ENCODE measurements at places on chromosomes 7 and 10.

GRCh38 chr7:63900394-63901203 lies 98.0 kb upstream of the ZNF722 start:
- peak; percentile 94 for DNase-seq

DNA sequence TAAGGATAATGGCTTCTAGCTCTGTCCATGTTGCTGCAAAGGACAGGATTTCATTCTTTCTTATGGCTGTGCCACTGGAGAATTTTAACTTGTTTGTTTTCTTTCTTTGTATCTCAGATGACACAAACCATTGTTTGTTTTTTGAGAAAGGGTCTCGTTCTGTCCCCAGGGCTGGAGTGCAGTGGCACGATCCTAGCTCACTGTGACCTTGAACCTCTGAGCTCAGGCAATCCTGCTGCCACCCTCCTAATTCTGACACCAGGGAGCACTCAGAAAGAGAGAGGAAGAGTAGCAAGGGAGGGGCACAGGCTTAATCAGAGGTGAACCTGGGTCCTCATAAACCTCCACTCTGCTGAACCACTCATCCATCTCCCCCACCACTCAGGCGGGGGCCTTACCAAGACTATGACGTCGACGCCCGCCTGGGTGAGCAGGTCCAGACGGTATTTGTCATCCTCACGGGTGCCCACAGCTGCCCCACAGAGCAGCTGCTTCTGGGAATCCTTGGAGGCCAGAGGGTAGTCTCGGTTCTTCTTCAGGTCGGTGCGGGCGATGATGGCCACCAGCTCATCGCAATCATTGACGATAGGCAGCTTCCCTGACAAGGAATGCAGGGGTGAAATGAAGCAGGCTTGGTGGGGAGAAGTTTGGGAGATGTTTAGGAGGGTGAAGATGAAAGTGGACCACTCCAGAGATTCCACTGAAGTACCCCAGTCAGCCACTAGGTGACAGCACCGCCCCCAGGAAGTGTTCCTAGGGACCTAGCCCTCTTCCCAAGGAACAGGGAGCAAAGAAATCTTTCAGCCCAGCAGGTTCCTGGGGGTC lies 11.6 kb downstream of the IMPDH1 start:
- no peak for DNase-seq

- no peak for DNase-seq
Measured at GRCh38 chr10:68315582-68315981, 16.3 kb upstream of the HNRNPH3 start.

GRCh38 chr10:13711291-13711690 lies 124.5 kb downstream of the PRPF18 start:
- no peak for DNase-seq

- no peak for DNase-seq
Measured at GRCh38 chr10:117994771-117995170, 52.0 kb downstream of the RAB11FIP2 start.

- no peak for DNase-seq
Measured at GRCh38 chr10:1199345-1199673, 143.1 kb downstream of the WDR37 start.

DNA sequence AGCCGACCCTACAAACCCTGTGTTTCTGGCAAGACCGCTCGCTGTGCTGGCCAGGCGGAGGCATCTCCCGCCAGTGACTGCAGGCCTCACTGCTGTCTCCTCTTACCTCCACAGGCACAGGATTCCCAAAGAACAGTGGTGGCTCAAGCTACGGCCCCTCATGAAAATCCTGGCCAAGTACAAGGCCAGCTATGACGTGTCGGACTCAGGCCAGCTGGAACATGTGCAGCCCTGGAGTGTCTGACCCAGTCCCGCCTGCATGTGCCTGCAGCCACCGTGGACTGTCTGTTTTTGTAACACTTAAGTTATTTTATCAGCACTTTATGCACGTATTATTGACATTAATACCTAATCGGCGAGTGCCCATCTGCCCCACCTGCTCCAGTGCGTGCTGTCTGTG lies 36.2 kb downstream of the PITRM1 start:
- no peak for DNase-seq

GRCh38 chr7:36175886-36176285 lies 22.8 kb downstream of the EEPD1 start:
- no peak for DNase-seq

GRCh38 chr7:157291404-157292080 lies 45.3 kb upstream of the DNAJB6 start:
- DNase-seq = no peak

GRCh38 chr7:23261843-23262452 lies 15.4 kb downstream of the GPNMB start:
- peak; percentile 19 for DNase-seq

GRCh38 chr7:25031007-25031406 lies 51.0 kb upstream of the OSBPL3 start:
- DNase-seq = no peak

DNA sequence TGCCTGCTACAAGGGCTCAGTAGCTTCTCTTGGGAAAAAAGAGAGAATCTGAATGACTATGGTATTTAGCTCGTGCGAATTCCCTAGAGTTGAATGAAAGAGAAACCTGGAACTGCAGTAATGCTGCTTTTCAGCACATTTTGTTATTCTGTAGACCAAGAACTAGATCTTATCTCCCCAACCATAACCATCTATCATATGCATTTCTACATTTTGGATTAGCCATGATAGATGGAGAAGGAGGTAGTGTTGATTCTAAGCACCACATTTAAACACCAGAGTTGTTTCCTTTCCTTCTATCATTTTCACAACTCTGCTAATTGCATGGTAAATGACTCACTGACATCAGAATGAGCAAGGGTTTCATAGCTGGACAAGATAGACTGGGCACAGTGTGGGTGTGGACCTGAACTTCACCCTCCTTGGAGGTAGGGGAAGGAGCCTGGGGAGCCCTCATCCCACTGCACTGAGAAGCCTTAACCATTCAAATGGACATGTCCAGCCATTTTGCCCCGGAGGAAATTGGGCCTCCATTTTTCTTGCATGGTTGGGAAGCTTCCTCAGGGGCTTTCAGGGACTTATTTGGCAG lies 55.3 kb upstream of the BMPER start:
- no peak for DNase-seq

Measured in naive B cell (primary cell).